ENCODE measurements at places on chromosomes 7 and 10.

DNA sequence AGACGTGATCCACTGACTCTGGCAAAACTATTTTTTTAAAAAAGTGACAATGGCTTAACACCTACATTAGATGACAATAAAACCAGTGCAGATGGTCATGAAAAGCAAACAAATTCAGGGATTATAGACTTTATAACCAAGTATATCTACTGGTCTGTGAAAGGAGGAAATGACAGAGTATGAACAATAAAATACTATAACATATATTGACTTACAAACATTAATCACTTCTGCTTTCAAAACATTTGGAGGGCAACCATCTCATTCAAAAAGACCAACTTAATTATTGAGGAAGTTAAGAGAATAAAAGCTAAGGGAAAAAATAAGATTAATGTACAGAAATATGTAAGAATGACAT is 34.8 kb downstream of the JMJD1C start:
- no peak for DNase-seq

DNA sequence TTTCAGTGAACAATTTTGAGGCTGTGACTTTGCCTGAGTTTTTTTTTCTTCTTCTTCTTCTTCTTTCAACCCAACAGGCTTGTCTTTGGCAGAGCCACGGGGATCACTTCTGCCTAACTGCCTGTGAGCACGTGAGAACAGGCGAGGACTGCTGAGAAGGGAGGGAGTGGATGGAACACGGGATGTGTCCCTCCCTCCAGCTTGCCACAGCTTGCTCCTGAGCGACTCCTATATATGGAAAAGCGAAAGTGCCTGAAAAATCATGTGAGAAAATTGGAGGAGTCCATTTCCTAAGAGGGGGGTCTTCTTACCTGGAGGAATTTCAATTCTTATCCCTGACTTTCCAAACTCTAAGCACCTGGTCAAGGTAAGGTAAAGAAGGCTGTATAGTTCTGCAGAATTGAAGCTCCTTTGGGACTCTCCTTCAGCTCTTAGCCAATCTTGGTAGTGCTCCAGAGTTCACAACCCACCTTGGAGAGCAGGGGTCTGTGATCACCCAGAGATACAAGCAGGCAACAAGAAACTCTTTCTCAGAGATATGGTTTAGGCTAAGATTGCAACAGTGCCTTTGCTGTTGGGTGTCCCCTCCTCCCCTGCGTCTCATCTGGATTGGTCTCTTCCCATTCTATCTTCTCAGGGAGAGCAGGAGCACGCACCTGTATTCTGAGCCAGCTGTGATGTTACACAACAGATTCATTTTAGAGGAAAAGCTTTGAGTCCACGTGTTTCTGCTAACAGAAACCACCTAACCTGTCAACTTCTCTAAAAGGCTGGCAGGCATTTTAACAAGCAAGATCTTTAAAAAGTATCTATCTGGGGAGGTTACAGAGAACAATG is at the start of gene MAT1A:
Gene MAT1A (minus strand): TSS at position 208 of the 837 bp plus-strand sequence. CDS start 235 bp downstream, outside the sequence.
- no peak for DNase-seq

- no peak for DNase-seq
Observed at GRCh38 chr10:91992031-91992430, 68.5 kb downstream of the BTAF1 start.

DNA sequence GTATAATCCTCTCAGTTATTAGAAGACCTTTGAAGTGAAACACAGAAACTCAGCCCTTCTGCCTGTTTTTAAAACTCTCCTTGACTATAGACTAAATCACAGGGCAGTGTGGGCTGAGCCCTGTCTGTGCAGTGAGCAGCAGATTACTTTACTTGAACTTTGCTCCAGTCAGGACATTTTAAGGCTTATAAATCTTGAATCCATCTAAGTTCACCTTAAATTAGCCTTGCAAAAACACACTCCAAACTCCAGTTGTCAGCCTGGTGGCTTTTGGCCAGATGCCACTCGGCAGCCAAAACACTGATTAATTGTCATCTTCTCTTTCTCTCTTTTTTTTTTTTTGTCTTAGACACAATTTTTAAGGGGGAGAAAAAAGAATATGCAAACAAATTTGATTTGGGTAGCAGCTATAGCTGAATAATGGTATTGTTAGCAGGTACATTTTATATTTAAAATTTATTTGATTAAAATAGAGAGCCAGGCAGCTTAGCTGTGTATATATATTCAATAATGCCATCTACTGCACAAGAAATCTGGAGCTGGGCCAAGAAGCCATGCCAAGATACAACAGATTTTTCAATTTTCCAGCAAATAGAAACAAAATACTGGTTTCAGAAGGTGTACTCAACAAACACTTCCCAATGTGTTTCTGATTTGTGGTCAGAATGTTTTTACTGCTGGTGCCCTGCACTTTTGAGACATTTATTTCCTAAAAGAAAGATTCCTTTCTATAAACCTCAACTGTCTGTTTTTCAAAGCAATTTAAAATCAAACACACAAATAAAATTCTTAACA is 247.7 kb downstream of the TFEC start:
- DNase-seq: no peak

DNA sequence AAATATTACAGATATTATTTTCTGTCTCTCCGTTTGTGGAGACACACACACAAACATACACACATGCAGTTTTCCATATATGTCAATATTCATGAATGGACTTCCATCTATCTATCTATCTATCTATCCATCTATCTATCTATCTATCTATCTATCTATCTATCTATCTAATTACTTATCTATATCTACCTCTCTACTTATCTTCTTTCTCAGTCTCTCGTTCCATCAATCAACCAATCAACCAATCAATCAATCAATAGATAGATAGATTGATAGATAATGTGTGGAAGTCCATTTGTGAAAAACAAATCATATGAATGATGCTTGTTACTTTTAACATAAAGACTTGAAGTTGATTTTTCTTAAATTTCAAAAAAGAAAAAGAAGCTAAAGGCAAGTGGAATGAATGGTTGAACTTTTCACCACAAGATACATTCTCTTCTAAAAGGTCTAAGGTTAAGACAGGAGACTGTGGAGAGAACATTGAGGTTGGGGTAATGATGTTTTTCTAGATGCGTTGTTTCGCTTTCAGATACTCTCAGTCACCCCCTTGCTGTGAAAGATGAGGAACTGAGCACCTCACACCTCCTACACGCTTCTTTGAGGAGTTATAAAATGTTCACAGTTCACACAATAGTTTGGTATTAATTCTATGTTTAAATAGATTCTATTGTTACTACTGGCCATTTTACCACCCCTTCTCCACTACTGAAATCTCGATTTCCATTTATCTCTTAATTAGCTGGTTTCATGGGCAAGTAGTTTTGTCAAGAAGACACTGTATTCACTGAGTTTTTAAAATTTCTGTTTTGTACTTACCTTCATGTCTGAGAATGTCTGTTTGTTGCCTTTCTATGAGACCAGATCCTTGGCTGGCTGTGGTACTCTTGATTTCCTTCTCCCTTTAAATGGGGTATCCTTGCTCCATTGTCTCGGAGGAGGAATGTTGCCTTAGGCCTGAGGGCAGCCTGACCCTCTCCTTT is 114.1 kb downstream of the EMX2 start:
- no peak for DNase-seq

DNA sequence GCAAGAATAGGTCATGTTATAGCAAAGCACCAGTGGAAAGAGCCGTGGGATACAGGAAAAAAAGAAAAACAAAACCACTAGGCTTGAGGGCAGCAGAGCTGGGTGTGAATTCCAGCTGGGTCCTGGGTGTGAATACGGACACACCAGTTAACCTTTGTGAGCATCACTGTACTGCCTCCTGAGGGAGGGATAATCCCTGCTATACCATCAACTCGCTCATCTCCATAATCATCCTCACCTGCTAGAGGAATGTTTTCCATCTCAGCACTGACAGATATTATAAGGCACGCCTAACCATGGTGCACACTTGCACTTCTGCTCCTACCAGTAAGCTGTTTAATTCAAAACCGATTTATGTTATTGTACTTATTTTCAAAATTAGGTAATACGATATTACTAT is 62.2 kb downstream of the GSAP start:
- no peak for DNase-seq

DNA sequence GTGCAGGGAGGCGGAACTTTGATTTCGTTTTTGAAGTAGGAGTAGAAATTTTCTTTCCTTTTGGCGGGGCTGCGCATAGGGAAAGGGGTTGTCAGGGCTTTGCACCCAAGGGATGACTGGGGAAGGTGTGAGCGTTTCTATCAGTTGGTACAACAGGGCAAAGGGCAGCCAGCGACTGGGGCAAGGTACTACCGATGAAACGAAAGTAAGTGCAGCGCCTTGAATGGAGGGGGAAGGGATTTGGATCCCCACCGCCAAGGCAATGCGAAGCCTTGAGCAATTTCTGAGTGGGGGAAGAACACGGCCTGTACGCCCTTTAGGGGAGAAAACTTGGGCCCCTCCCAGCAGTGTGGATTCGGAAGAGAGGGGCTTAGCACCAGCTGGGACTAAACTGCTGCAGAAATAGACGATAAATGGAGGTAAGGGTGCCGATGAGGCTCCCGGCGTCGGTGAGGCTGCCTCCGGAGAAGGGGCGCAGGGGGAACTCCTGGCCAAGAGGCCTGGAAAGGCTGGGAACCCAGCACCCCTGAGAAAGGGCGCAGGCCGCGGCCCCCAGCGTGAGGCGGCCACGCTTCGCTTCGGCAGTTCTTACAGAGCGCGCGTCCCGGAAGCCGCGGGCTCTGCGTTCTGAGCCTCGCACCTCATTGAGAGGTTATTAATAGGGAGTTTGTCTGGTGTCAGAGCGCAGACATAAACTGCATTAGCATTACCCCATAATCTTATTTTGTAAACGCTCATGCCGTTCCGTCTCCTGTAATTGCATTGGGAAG is 10.0 kb upstream of the TLX1 start:
- DNase-seq: peak; percentile 51

DNA sequence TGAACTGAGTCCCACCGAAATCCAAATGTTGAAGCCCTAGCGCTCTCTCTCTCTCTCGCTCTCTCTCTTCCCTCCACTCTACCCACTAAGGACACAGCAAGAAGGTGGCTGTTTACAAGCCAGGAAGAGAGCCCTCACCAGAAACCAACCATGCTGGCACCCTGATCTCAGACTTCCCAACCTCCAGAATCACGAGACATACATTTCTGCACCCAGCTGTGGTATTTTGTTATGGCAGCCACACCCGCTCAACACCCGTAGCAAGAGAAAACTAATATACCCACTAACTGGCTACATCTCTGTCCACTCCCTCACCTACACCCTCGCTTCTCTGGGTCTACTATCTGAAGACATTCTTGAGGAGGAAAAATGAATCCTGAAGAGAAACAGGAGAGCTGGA is 54.8 kb downstream of the CREB3L2 start:
- no peak for DNase-seq

DNA sequence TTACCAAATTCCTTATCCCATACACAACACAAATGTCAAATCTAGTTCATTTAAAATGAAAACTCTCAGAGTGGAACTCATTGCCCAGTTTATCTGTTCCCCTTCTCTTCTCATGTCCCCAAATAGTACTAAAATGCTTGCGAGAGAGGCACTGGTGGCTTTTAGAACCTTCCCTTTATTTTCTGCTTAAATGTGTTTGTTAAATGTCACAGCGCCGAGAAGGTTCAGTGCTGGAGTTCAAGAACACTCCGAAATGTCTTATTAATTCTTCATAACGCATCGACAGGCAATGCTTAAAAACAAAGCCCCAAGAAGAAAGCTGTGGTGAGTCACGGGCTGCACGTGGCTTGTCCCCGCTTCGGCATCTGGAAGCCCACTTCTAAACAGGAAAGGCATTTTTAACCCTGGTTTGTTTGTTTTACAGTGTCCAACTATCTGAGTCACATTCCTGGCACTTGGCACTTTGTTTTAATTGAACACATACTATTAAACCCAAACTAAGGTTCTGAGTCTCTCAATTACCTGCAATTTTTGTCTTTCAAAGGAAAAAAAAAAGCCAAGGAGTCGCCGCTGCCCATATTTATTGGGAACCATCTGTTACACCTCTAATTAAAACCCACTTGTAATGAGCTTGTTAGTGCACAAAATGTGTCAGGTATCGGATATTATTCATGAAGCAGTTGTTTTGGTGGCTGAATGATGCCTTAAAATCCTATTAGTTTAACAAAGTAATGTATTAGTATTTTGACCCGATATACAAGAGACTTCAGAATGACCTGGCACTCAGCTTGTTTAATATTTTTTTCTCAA is 49.9 kb upstream of the MGMT start:
- no peak for DNase-seq

GRCh38 chr10:61923210-61923949 is 21.9 kb downstream of the ARID5B start:
- no peak for DNase-seq

All from activated T-cell treated with anti-CD3 and anti-CD28 coated beads, Interleukin-2, amount 50 U/mL, for 1 hour (primary cell).